ENCODE measurements at places on chromosomes 4 and X.

- no peak for DNase-seq
These were observed at the start of gene IQSEC2 for GRCh38 chrX:53281321-53281822. Gene IQSEC2 (minus strand): TSS chrX:53281584.

DNA sequence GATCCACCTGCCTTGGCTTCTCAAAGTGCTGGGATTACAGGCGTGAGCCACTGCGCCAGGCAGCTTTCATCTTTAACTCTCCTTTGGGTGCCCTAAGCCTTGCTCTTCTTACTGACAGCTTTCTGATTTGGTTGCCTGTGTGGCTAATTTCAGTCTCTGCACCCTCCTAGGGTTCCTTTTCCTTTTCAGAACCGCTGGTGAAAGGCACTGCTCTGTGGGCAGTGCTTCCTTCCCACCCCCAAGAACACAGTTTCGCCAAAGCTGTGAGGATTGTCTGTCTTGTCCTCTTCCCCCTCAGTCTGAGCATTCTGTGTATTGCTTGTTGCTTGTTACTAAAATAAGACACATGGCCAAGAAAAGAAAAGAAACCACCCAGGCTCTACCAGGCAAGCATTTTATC, 101.4 kb upstream of the FRMPD3 start:
- no peak for DNase-seq

DNA sequence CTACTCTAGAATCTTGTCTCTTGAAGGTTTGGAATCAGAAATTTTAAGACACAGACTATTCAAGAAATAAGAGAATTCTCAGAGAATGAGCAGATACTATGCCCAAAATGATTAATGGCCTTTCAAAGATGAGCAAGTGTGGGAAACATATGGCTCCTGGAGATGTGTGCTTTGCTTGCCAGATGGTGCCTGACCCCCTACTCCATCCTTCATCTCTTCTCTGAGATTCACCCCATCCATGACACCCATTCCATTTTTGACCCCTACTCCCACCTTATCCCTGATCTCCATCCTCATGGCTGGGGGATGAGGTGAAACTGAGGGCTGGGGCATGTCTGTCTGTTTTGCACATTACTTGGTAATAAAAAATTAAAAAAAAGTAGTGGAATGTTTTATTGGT, 75.5 kb downstream of the GPC3 start:
- no peak for DNase-seq

- DNase-seq, result no peak
These were observed 38.2 kb downstream of the CENPI start for GRCh38 chrX:101136235-101136634.

DNA sequence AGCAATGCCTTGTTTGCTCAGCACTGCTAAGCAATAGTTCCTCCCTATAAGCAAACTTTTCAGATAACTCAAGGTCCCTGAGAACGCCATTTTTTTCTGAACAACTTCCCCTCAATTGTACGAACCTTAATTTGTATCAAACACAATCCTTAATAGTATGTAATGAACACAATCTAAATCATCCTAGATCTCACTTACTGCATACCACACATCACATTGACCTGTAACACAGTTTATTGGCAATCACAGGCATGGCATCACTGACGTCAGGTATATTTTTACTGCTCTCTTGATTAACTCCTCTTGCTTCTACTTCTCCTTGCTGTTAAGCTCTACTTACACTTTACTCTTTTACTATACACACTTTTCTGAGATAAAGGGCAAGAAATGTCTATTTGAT, 67.0 kb downstream of the TAPT1 start:
- DNase-seq, result no peak

All from Karpas-422 (cell line).